ENCODE measurements at places on chromosomes 7 and 10.

DNA sequence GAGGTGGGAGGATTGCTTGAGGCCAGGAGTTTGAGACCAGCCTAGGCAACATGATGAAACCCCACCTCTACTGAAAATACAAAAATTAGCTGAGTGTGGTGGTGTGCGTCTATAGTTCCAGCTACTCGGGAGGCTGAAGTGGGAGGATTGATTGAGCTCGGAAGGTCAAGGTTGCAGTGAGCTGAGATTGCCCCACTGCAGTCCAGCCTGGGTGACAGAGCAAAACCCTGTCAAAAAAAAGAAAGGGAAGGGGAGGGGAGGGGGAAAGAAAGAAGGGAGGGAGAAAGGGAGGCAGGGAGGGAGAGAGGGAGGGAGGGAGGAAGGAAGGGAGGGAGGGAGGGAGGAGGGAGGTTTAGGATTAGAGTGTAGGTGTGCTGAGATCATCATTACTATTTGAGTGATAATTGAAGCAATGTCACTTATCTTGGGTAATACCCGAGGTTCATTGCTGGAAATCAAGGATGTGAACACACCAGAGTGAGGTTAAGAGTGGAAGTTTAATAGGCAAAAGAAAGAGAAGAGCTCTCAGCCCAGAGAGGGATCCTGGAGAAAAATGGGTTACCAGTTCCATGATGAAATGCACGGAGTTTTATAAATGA, 27.6 kb downstream of the VCL start:
- H3K4me3 ChIP-seq = no peak overlapping the region
- no peaks in the 10 kb centered on the region for H3K36me3 ChIP-seq
- H3K4me1 ChIP-seq = peaks cover 24% of the 10 kb centered on the region
- DNase-seq = no peak
- H3K27me3 ChIP-seq = no peaks in the 10 kb centered on the region

GRCh38 chr10:117132751-117133231, 5.3 kb downstream of the VAX1 start:
- H3K4me1 ChIP-seq = peaks cover 45% of the 10 kb centered on the region
- H3K27ac ChIP-seq = no peak overlapping the region
- H3K36me3 ChIP-seq = no peaks in the 10 kb centered on the region

DNA sequence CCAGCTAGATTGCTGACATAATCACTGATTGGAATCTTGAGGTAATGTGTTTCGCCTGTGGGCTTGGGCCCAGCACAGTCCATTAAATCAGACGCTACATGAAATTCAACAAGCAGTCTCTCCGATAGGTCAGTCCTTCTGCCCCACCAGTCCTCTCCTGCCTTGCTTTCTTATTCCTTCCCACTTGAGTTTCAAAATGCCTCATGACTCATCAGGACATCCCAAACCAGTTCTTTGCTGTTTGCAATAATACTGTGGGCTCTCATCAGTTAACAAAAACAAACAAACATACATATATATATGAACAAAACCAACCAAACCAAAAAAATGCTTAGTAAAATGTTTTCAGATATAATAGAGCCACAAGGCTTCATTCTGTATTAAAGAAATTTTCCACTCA, 599.0 kb downstream of the SORCS1 start:
- H3K4me3 ChIP-seq = no peak overlapping the region
- H3K27ac ChIP-seq = no peak overlapping the region
- H3K4me1 ChIP-seq = no peaks in the 10 kb centered on the region
- H3K36me3 ChIP-seq = no peaks in the 10 kb centered on the region

DNA sequence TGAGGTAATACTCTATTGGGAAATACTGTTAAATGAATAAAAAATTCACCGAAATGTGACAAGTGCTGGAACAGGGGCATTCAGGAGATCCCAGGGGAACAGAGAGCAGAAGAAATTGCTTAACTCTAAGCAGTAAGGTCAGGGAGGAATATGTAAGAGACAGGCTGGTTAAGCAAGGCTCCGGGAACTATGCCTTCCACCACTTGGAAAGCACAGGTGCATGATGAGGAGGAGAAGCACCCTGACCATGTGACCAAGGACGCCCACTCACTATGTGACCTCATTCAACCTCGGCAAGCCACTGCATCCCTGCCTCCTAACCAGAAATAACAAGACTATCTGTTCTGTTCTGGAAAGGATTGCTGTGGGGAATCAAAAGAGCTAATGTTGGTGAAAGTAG, 218.4 kb downstream of the ELMO1 start:
- no peak overlapping the region for H3K4me3 ChIP-seq
- no peak overlapping the region for H3K27ac ChIP-seq
- no peaks in the 10 kb centered on the region for H3K27me3 ChIP-seq

DNA sequence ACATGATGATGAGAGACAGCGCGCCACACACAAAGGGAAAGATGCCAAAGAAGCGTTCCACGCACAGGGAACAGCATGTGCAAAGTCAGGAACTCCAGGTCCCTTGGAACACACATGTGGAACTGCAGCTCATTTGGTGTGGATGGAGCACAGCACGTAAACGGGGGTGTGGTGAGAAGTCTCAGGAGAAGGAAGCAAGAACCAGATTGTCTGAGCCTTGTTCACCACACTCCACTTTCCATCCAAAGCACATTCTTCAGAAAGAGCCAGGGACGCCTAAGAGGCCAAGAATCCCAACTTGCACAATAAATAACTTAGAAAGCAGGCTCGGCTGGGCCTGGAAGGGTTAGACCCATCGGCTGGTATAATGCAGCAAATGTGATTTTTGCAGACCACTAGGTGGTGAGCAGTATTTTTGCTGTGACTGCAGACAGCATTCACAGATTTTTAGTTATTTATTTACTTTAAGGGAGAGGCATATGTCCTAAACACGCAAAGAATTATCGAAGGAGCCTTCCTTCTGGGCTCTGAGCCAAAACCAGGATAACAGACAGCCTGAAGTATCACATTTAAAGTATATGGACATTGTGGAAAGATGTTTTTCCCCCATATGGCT, 27.9 kb upstream of the ASCC1 start:
- no peaks in the 10 kb centered on the region for H3K27me3 ChIP-seq
- H3K4me1 ChIP-seq = peaks cover 77% of the 10 kb centered on the region
- H3K36me3 ChIP-seq = no peaks in the 10 kb centered on the region
- no peak overlapping the region for H3K4me3 ChIP-seq
- DNase-seq = peak; percentile 57
- H3K27ac ChIP-seq = peak overlapping the region; percentile 12

DNA sequence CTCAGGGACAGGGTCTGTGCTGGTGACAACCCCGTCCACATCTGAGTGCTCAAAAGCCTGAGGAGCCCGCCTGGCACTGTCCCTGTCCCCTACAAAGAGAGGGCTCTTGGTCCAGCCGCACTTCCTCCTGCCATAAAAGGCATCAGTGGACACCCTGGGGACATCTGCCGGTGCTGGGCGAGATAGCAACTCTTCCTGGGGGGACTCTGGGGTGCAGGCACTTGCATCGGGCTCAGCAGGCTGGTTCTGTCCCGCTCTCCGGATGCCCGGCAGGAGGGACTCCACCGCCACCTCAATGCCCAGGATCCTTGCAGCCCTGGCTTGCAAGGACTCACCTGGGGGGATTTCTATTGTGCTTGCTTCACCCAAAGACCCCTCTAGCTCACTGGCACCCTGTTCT, 32.8 kb downstream of the JCAD start:
- H3K27ac ChIP-seq = no peak overlapping the region
- DNase-seq = no peak
- H3K4me1 ChIP-seq = peaks cover 27% of the 10 kb centered on the region
- no peaks in the 10 kb centered on the region for H3K36me3 ChIP-seq

- H3K27me3 ChIP-seq = no peaks in the 10 kb centered on the region
- no peaks in the 10 kb centered on the region for H3K36me3 ChIP-seq
- no peak for DNase-seq
- no peaks in the 10 kb centered on the region for H3K4me1 ChIP-seq
- H3K27ac ChIP-seq = no peak overlapping the region
Measured at GRCh38 chr10:91313796-91314485, 93.5 kb downstream of the PCGF5 start.
